Left cardiac atrium (tissue), 4 donors: ENCODE measurements at places on chromosomes 11 and 22.

DNA sequence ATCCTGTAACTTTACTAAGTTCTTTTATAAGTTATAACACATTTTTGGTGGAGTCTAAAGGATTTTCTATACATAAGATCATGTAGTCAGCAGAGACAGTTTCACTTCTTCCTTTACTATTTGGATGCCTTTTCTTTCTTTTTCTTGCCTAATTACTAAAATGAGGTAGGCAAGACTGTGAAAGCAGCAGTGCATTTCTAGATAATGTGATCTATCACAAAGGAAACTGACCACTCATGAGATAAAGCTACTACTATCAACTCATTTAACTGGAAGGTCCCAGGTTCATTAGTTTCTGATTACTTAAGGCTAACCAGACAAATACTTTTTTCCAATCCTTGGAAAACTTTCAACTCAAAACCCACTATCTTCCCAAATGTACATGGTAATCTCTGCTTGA is 196.2 kb upstream of the E2F8 start:
- no peak for DNase-seq

GRCh38 chr11:45158891-45159605 is 12.6 kb downstream of the PRDM11 start:
- no peak for DNase-seq

DNA sequence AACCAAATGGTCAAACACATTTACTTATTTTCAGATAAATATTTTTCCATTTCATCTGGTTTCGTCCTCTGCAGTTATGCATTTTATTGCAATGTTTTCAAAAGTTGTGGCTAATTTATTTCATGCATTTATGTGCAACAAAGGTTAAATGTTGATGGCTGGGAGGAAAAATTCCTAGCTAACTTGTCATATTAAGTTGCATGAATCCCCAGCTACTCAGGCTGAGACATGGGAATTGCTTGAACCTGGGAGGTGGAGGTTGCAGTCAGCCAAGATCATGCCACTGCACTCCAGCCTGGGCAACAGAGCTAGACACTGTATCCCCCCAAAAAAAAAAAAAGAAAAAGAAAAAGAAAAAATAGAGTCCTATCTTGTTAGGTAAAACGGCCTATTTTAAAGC is 1862.4 kb upstream of the RAG2 start:
- DNase-seq, result no peak

GRCh38 chr11:58745705-58746364 is 14.1 kb upstream of the GLYAT start:
- DNase-seq, result no peak

- DNase-seq, result no peak
Observed at GRCh38 chr22:17472932-17473331, 90.4 kb upstream of the SLC25A18 start.
